ENCODE measurements at places on chromosomes 11 and 22.

GRCh38 chr22:39132871-39133524, 19.5 kb downstream of the CBX7 start:
- no peak for DNase-seq

- peak; percentile 14 for DNase-seq
Observed at GRCh38 chr11:107916671-107917241, 11.5 kb upstream of the RAB39A start.

GRCh38 chr11:108589136-108589535, 4.4 kb downstream of the EXPH5 start:
- DNase-seq = peak; percentile 5

DNA sequence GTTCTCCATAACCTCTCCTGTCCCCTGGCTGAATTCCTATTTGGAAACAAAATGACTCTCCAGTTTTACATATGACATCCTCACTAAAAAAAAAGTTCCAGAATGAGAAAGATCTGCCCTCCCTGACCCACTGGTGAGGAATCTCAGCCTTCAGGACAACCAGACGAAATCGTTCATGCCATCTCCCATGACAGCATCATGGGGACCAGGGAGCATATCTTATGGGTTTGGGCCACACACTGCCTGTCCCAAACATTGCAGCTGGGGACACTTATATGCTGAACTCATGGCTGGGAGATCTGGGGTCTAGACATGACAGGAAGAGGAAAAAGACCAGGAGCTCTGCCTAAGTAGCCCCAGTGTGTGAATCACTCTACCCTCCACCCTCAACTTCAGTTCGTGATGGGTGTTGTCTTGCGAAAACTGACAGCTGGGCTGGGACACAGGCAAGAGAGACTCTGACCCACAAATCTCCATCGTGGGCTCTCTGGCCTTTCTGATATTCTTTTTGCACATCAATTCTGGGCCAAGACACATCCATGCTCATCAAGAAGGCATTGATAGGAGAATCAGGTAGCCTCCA, 102.0 kb downstream of the ZNF280B start:
- no peak for DNase-seq

DNA sequence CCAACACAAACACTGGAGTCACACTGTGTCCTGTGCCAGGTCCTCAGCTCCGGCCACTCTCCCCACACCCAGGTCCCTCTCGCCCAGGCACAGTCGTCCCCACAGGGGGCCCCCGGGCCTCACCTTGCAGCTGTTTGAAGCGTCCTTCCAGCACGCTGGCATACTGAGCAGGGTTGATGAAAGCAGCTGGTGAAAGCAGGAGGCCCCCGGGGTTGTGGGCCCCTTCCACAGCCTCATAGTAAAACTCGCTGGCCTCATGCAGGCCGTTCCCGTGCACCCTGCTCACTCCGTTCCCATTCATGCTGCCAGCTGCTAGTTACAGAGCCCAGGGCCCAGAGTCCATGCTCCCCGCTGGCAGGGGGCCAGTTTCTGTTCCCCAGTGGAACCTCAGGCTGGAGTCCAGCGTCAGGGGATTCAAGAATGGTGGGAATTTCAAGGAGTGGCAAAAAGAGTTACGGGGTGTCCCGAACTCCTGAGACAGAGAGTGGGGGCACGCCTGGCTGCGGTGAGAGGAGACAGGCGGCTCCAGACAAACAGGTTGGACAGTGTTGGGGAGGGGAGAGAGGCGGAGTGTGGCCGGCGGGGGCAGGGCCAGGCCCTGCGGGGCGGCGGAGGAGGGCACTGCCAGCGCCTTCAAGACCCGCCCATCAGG, 10.6 kb downstream of the SPTBN2 start:
- peak; percentile 37 for DNase-seq

DNA sequence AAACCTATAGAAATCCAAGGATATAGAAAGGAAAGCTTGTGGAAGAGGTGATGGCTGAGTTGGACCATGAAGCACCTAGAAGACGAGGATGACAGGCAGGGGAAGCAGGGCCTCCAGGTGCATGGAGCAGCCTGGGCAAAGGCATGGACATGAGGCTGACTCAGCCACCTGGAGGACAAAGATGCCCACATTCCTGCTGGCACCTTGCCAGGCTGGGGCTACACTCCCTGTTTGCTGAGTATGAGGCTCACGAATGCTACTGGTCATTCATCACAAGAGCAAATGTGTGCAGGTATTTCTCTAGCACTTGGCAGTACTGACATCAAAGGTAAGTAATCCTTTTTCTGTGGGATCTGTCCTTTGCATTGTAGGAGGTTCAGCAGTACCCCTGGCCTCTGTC, 7.1 kb upstream of the SCGB2A1 start:
- DNase-seq = no peak

DNA sequence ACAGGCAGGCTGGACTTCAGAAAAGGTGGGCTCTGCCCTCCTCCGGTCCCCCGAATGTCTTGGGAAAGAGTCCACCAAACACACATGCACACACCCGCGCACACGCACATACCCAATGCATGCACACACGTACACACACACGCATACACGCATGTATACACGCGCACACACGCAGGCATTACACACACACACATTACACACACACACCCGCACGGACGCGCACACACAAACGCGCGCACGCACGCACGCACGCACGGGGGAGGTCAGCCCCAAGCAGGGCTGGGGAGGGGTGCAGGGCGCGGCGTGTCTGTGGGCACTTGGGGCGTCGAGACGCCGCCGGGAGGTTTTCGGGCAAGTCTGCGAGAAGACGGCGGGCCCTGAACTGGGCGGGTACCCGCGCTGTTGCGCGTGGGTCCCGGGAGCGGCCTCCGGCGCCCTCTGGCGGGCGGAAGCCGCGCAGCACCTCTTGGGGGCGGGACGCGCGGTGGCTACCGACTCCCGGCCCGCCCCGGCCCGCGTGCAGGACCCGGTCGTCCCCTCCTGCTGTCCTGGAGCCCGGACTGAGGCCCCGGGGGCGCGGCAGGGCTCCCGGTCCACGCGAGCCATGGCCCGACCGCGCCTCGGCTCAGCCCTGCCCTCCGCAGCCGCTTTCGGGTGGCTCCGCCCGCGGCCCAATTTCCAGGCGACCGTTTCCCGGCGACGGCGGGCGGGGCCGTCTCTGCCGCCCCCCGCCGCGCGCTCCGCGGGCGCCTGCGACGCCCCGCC, 3.6 kb downstream of the SEPTIN5 start:
- peak; percentile 68 for DNase-seq

- DNase-seq = no peak
Observed at GRCh38 chr22:29157759-29158535, 47.7 kb upstream of the EMID1 start.

GRCh38 chr11:6251990-6252473, 7.6 kb upstream of the CCKBR start:
- DNase-seq = peak; percentile 62

- no peak for DNase-seq
Observed at GRCh38 chr11:43969543-43969942, 27.1 kb downstream of the C11orf96 start.

GRCh38 chr11:131675121-131675888, 304.9 kb downstream of the NTM start:
- no peak for DNase-seq

Data from G401 (cell line).